ENCODE measurements at places on chromosomes 11 and 22. TPM values are rescaled to one million over a fixed set of nuclear protein-coding genes. Genes with fewer than 3 reads are reported as not detected.

PLEKHA7 gene
- total RNA-seq = 5.6 TPM

SLC22A6 gene
- total RNA-seq = not detected

C11orf42 gene
- not detected for total RNA-seq

SYT9 gene
- 0.14 TPM for total RNA-seq

FAM89B gene
- total RNA-seq = 37.6 TPM

LRRC55 gene
- 1.4 TPM for total RNA-seq

DEPDC7 gene
- total RNA-seq = not detected

SLC43A3 gene
- total RNA-seq = 31.4 TPM

MIF gene
- total RNA-seq = 221 TPM

GAS2 gene
- 3.1 TPM for total RNA-seq

SULT4A1 gene
- total RNA-seq = 1.9 TPM

OR52E1 gene
- not detected for total RNA-seq

VSIG2 gene
- total RNA-seq = not detected

DDI1 gene
- total RNA-seq = not detected

DCHS1 gene
- total RNA-seq = 45.7 TPM

CASTOR1 gene
- 9.1 TPM for total RNA-seq
